Tongue (tissue), 3 donors: ENCODE measurements at places on chromosomes 5 and 9. TPM values are rescaled to one million over a fixed set of nuclear protein-coding genes. Genes with fewer than 3 reads are reported as not detected.

GRCh38 chr5:6583049-6583880, 49.6 kb downstream of the NSUN2 start:
- DNase-seq: peak; percentile 61

GRCh38 chr5:132094393-132095076, 20.9 kb downstream of the CSF2 start:
- no peak for DNase-seq

DNA sequence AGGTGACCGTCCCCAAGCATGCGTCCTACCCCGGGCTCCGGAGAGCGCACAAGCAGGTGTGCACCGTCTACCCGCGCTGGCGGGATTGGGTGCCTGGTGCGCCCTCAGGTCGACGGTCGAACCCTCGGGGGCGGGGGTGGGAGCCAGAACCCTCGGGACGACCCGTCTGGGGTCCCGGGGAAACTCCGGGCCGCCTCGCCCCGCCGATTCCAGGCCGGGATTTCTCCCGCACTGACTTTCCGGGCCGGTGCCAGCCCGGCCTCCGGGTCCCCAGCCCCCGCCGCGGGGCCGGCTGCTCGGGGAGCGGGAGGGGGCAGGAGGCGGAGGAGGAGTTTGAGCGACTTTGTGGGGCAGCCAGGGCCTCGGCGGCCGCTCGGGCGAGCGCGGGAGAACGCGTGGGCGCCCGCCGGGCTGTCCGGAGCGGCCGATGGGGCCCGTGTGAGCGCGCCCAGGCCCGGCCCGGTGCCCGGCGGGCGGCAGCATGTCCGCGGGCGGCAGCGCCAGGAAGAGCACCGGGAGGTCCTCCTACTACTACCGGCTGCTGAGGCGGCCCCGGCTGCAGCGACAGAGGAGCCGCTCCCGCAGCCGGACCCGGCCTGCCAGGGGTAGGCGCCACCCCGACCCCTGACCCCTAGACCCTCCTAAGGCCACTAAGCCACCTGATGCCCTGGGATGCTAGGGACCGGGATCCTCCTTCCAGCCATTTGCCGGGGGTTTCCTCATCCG, at the start of gene DAB2IP:
Gene DAB2IP (plus strand): TSS at position 340 of the 726 bp plus-strand sequence. CDS start 142 bp downstream, at position 482.
- DNase-seq: peak; percentile 93

- no peak for DNase-seq
These were observed 184.5 kb downstream of the GNAQ start for GRCh38 chr9:77847059-77847499.

DNA sequence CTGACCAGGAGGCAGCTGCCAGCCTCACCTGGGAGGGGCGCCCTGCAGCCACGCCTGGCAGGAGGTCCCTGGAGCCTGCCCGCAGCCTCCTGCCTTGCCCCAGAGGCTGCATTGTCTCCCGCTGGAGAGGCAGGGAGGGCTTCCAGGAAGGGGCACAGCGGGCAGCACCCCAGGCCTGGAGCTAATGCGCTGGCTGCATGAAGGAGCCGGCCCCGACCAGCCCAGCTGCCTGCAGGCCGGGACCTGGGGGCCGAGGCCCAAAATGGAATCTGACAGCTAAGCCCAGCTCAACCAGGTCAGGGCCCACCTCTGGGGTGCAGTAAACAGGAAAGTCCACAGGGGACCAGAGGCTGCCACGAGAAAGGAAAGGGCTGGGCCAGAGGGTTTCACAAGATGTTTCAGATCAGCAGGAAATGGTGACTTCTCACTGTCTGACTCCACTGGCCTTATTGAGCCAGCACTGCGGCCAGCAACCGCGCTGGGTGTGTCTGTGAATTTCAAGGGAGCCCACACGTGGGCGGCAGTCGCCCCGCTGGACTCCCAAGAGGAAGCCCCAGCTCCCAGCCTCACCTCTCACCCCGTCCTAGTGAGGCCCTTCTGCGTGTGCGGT, 18.6 kb upstream of the NOTCH1 start:
- no peak for DNase-seq

- DNase-seq: no peak
These were observed 34.9 kb upstream of the ACOT12 start for GRCh38 chr5:81428861-81429260.

Gene TNC
- 266 TPM for total RNA-seq

Gene CCDC127
- 6.3 TPM for total RNA-seq
